ENCODE measurements at places on chromosomes 11 and 22.
A peak's percentile ranks its signal among the peaks of the same experiment; 100 is the strongest.

DNA sequence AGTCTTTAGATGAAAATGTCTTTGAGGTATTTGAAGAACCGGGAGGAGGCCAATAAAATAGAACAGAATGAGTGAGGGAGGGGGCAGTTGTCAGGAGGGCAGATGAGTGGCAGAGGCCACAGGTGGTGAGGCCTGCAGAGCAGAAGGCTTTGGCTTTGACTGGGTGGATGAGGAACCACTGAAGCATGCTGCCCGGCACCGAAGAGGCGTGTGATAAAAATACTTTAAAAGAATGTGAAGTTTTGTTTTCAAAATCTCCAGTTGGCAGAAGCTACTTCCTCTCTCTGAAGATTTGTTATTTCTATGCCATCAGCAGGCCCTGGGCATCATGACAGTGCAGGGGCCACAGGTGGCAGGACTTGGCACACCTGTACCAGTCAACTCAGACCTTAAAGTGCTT, 6.3 kb downstream of the MS4A12 start:
- no peak for DNase-seq

DNA sequence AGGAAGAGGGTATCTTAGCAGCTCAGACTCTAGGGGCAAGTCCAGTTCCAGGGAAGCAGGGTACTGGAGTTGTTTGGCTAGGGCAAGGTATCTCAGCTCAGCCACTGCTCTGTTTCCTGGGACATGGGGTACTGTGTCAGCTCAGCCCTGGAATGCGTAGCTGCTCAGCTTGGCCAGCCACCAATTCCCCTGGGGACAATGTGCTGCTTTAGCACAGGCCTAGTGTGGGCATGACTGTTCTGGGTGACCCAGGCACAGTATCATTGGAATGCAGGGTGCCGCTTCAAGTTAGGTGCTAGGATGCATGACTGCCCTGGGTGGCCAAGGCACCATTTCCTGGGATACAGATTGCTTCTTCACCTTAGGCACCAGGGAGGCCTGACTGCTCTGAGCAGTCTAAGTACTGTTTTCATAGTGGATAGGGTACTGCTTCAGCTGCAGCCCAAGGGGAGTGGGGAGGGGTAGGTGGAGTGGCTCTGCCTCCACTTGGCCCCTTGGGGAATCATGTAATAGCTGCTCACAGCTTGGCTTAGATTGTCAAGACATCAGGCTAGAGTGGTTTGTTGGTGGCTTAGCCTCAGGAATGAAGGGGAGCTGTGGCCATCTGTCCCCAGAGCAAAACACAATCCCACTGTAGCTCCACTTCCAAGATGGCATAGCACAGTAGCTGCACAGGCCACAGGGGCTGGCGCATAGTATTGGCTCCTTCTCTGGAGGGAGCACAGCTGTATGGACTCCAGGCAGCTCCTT, 36.0 kb downstream of the MADD start:
- DNase-seq, result no peak

DNA sequence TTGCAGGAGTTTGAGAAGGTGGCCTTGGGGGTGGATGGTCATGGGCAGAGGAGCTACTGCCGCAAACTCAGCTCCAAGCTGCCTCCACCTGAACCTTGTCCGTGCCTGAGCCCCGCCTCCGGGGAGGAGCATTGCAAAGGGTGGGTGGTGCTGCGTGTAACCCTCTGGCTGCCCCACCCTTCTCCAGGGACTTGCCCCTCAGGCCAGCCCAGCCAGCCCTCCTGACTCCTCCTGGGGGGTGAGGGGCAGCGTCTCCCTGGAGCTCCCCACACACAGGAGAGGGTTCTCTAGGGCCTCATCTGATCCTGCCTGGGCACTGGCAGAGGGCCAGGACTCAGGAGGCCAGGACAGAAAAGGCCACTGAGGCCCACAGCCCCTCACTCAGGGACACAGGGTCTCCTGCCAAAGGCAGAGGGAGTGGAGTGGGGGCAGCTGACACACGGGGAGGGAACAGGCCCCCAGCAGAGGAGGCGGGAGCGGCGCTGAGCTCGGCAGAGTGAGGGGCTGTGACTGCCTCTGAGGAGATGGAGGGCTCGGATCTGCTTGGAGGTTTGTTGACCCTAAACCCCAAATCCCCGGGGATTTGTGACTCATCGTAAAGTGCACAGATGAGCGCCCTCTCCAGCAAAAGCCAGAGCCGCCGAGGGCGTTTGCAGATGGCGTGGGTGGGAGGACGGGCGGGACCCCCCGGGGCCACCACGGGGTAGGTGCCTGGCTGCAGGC, 12.8 kb downstream of the BRSK2 start:
- DNase-seq, result no peak

- no peak for DNase-seq
Observed at GRCh38 chr11:20248121-20248772, 88.0 kb upstream of the DBX1 start.

DNA sequence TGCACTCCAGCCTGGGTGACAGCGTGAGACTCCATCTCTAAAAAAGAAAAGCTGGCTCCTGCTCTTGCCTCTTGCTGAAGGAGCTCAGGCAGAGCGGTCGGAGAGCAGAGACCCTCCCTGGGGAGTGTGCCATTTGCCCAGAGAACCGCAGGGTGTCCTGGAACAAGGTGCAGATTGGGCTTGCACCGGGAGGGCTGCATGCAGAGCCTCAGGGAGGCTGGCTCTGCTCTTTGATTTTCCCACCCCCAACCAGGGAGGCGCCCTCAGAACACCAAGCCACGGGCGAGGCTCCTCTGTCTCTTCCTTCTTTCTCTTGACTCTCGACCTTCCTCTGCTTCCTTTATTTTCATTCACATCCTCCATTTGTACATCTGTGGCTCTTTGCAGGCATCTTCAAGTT, 889.1 kb downstream of the OPCML start:
- no peak for DNase-seq

DNA sequence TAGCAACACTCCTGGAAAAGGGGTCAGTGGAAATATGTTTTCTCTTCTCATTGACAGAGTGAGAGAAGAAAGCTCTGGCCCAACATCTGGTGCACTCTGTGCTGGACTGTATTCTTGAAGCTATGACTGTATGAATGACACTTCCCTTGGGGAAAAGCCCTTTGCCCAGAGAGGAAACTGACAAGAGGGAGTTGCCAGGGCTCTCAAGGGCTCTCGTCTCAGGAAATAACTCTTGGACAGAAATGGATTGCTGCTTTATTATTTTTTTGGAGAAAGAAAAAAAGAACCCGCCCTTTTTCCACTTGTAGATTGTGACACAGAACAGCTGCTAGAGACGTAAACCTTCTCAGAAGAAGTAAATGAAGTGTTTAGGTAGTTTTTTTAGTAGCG, 11.4 kb downstream of the ETS1 start:
- peak; percentile 49 for DNase-seq

- no peak for DNase-seq
Observed at GRCh38 chr11:114309517-114309916, 13.3 kb downstream of the NNMT start.

DNA sequence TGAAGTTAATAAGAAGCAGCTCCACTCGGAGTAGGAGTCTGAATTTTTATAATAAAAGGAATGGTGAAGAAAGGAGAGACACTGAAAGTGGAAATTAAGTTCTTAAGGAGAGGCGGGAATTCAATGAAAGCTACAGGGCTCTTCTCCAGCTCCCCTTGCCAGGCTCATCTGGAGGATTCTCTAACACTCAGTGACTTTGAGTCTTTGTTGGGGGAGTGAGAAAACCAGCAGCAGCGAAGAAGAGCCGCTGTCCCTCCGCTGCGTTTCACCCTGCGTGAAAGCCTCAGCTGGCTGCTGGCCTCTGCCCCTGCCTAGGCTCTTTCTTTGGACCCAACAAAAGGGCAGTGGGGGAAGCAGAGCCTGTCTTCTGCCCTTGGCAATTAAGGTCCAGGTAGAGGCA, 113.0 kb downstream of the NTM start:
- DNase-seq, result no peak

GRCh38 chr11:61112575-61112974, 10.3 kb downstream of the CD5 start:
- DNase-seq, result no peak

DNA sequence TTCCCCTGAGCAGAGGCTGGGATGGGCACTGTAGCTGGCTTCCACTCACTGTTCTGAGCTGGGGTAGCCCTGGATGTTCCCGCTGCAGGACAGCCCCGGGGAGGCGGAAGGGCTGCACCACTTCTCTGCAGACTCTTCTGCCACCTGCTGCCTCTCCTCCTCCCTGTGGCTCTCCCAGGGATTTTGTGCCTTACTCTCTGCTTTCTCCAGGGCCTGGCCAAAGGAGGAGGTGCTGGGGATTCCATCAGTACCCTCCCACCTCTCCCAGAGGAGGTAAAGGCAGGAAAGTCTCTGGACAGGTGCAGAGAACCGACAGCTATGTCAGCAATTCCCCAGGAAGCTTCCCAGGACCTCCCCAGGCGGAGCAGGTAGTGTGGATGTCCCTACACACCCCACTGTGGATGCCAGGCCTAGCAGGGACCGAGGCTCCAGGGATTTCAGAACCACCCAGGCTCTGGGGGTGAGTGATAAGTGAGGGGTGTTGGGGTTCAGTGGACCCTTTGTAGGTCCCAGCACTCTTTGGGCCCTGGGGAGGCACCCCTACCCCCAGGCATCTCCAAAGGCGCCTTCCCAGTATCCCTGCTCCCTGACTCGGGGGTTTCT, 11.3 kb downstream of the DUSP8 start:
- no peak for DNase-seq

DNA sequence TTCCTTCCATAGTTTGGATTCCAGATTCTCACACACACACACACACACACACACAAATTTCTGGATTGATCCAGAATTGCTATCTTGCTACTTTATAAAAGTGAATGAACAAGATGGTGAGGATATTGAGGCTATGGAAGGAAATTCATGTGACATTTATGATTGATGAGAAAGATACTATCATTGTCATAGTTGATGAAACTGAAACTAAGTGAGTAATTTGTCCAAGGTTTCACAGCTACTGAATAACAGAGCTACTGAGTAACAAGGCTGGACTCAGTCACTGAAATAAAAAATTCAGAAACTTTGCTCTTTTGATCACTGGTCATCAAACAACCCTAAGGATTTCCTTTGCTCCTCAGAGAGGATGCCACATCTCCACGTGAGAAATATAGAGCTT, 16.2 kb downstream of the OR5D16 start:
- no peak for DNase-seq

DNA sequence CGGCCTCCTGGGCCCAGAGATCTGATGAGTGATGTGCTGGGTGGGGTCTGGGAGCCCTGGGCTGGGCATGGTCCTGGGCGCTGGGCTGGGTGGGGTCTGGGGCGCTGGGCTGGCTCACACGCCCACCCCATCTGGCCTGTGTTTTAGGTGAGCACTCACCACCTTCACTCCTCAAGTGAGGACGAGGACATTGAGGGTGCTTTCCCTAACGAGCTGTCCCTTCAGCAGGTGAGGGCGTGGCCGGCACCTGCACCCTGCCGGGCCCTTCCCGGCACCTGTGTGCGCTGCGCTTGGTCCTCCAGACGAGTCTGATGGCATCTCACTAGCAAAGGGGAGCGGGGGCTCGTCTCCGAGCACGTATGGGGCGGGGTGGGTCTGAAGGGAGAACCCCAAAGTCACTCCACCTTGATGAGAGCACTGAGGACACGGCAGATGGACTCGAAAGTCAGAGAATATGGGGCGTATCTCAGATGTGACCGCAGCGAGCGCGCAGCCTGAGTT, 37.9 kb downstream of the SBF1 start:
- DNase-seq, result no peak

DNA sequence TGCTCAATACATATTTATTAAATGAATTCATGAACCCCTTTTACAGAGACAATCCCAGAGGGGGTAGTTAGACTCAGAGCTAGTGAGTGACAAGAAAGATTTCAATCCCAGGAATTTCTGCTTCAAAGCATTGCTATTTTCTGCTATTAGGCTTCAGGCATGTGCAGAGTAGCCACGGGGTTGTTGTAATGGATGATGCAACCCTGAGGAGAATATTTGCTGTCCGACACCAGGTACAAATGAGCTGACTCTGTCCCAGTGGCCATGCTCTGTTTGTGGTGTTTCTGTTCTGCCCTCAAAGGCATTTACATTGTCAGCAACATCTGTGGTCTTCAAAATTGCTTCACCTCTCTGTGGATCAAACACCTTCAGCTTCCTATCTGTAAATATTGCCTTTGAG, 102.6 kb downstream of the CSNK2A3 start:
- no peak for DNase-seq

DNA sequence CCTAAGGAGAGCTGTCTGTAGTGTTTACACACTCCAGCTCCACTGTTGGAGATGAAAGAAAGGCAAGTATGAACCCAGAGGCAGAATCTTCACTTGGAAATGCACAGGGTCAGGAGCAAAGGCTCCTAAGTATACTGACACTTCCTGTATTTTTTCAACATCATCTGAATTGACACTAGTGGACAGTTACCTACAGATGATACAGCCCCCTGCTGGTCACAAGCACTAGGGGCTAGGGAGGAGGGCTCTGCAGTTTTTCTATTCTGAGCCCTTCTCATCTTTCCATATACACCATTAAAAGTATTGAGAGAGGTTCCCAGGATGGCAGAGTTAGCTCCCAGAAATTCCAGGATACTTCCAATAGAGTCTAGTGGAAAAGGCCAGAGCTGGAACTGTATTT, 290.3 kb upstream of the API5 start:
- peak; percentile 9 for DNase-seq

DNA sequence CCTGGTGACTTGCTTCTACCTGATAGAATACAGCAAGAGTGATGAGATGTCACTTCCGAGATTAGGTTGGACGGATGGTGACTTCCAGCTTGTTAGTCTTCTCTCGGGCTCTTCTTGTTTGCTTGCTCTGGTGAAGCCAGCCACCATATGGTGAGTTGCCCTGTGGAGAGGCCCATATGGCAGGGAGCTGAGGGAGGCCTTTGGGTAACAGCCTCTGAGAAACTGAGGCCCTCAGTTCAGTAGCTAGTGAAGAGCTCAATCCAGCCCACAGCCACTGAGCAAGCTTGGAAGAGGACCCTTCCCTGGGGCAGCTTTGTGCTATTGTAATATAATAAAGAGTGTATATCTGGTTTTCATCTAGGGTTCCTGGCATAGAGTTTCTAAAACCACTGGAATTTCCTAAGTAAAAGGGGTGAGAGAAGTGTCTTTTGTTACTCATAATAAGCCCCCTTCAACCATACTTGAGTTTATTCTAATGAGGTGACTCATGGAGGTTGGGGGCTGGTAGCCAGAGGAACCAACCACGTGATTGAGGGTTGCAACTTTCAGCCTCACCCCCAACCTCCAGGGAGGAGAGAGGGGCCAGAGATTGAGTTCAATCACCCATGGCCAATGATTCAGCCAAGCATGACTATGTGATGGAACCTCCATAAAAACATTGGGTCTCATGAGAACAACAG, 8.0 kb upstream of the TPCN2 start:
- no peak for DNase-seq
